ENCODE measurements at places on chromosomes 3 and 15.

DNA sequence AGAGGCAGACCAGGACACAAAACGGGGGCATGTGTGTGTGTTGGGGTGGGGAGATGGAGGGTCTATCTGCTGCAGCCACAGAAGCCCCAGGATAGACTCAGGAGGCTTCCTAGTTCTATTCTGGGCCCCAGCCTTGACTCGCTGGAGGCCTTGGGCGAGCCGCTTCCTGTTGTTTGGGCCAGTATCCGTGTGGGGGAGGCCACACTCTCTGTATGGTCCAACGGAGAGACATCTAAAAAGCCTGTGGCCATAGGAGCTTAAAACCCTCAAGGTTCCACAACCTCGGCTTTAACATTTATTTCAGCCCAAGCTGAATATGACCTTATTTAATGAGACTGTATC is 32.8 kb downstream of the POC1A start:
- DNase-seq, result no peak

DNA sequence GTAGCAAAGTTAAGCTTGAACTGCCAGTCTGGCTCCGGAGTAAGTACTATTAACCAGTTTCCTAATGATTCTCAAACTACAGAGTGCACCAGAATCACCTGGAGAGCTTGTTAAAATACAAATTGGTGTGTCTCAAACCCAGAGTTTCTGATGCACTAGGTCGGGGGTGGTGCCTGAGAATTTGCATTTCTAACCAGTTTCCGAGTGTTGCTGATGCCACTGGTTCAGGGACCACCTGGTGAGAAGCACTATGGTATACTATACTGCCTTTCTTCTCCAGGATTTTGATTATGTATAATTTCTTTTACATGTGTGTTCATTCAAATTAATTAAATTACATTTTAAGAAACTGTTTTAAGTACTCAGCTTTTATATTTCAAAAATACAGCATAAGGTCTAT is 48.8 kb upstream of the PLSCR5 start:
- DNase-seq, result no peak

DNA sequence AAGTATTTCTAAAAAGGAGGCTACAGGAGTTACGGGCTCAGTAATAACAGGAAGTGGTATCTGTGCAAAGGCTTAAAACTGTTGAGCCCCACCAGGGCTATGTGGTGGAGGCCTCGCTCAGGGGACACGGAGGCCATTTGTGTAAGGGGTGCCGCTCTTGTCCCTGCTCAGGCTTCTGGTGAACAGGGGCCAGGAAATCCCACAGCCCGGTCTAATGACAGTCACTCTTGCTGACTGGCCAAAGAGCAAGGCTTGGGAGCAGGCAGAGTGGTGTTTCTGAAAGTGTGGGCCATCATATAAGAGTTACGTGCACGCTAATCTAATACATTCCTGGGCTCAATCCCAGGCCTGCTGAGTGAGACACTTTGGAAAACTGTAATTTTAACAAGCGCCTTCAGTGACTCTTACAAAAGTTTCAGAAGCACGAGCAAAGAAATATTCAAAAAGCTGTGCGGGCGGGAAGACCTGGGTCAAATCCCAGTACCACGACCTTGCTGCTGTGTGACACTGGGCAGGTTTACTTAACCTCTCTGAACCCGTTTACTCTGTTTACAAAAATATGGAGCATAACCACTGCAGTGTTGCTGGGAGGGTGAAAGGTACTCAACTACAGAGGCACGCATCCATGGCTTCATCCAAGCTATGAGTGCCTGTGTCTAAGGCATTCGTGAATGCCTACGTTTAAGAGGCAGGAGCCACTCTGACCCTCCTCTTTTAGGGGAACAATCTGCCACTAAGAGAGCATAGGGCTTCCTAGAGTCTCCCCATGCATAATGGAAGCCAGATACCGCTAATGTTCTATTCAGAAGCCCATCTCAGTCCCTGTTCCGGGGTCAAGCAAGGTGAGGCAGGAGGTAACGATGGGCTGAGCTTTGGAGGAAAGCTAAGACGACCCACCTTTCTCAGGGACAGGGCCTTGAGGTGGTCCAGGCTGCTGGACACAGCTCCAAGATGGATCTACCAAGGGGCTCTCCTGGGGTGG is 2.0 kb downstream of the ATP10A start:
- DNase-seq, result no peak

- DNase-seq, result no peak
Observed at GRCh38 chr3:8733332-8734094, at the start of gene CAV3. CAV3 (plus strand) TSS chr3:8733802; CDS start chr3:8733877, 75 bp downstream.

DNA sequence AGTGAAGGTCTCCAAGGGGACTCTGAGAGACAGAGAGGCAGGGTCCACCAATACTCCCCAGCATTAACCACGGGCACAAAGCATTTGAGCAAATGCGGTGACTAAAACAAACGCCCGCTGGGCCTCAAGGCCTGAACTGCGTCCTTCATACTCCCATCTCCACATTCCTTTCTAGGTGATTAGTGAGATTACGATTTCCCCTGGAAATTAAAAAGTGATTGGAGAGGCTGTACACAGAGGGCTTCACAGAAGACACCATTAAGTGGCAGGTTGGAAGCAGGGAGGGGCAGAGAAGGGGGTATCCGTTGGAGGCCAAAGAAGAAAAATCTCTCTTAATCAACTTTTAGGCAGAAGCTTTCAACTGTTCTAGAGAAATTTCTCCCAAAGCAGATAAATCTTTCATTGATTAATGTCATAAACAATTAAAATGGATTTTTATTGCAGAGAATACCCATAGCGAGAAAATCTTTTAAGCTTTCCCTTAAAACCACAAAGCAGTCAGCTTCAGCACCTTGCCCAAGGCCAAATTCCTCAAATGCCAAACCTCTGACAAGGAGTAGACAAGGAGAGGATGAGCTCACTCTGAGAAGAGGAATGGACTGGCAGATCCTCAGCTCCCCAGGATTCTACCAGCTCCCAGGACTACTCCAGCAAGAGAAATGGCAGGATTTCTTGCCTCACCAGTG is 38.2 kb downstream of the MB21D2 start:
- no peak for DNase-seq

DNA sequence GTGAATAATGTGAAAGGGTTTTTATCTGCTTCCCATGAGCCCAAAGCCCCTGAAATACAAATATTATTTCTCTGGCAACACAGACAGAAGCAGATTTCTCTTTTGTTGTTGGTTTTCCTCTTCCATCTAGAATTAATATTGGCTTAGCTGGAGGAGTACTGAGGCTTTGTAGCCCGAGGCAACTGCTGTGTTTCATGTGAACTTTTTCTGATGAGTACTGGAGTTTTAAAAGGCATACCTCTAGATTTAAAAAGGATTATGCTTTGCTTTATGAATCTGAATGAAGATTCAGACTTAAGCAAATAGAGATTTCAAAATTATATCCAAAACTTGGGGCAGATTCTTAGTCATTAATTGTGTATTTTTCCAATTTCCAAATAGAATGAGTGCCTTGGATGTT is 50.9 kb downstream of the IQCH start:
- no peak for DNase-seq

DNA sequence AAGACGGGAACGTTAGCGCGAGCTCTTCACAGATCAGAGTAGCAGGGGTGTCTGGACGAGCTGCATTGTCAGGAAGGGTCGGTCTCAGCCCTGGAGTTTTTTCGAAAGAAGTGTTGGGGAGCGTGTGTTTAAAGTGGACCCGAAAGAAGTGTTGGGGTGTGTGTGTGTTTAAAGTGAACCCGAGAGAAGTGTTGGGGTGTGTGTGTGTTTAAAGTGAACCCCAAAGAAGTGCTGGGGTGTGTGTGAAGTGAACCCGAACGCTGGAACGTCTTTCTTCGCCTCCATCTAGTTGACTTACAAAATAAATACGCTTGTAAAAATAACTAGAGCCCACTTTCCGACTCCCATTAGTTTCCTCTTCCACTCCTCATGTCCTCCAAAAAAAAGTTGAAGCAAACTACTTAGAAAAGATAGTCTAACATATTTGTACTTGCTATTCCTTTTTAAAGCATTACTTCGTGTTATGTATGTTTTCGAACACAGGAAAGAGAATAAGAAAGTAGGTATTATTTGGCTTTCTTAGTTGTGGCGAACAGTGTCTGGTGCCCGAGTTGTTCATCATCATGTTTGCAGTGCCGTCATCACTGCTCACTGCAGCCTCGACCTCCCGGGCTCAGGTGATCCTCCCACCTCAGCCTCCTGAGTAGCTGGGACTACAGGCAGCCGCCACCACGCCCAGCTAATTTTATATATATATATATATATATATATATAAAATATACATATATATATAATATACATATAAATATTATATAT is 1.0 kb downstream of the LRCH3 start:
- DNase-seq, result no peak

DNA sequence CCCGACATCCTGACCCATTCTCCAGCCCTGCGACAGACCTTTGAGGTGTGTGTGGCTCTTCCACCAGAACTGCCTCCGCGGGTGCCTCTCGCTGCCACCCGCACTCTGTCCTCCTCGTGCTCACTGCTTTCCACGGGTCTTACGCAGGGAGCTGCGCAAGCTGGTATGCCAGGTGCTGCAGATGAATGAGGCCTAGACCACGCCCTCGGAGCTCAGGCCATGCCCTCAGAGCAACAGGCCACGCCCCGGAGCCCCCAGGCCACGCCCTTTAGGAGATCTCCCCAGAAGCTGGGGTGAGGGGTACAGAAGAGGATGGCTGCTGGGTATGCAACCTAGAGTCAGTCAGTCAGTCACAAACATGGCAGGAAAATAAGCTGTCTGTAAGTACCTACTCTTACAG is 300.3 kb downstream of the GABRG3 start:
- peak; percentile 73 for DNase-seq

DNA sequence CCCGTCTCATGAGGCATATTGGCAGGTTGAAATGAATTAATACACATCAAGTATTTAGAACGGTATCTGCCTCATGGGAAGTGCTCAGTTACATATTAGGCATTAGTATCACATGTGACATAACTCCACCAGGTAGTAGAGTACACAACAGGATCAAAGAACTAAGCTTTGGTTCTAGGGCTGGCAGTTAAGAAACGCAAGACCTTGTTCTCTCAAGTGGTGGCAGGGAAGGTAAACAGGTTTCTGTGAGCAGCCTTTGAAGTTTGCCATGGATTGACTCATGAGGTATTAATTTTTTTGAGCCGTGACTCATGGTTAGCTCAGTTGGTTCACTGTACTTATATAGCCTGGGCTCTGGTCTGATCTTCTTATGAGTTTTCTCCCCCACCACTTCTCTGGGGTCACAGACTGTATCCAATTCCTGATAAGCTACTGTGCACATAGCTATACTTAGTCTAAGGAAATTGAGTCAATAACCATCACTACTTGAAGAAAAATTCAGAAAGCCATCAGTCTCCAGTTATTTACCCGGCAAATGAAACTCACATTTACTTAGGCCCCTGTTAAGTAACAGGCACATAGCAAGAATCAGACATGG is 155.6 kb upstream of the STT3B start:
- no peak for DNase-seq

GRCh38 chr15:101506491-101506890 is 17.0 kb upstream of the PCSK6 start:
- no peak for DNase-seq

GRCh38 chr3:48516571-48516970 is 12.6 kb upstream of the SHISA5 start:
- no peak for DNase-seq

Data from NCI-H1417 treated with DMSO at 0.1 percent for 48 hours (cell line).